ENCODE measurements at places on chromosomes 3 and 15. TPM values are rescaled to one million over a fixed set of nuclear protein-coding genes. Genes with fewer than 3 reads are reported as not detected.

ZFAND6 gene
- total RNA-seq: 77.9 TPM

PP2D1 gene
- total RNA-seq: not detected

- peaks cover 36% of the 10 kb centered on the region for H3K4me1 ChIP-seq
- H3K36me3 ChIP-seq: no peaks in the 10 kb centered on the region
- H3K27me3 ChIP-seq: no peaks in the 10 kb centered on the region
- H3K4me3 ChIP-seq: no peak overlapping the region
Observed at GRCh38 chr3:11480663-11481298, 162.9 kb downstream of the VGLL4 start.

- H3K4me1 ChIP-seq: no peaks in the 10 kb centered on the region
- no peaks in the 10 kb centered on the region for H3K27me3 ChIP-seq
- no peak overlapping the region for H3K4me3 ChIP-seq
- H3K27ac ChIP-seq: no peak overlapping the region
Observed at GRCh38 chr3:36193448-36193847, 186.9 kb upstream of the STAC start.

GRCh38 chr3:179473565-179473964 is 22.3 kb upstream of the GNB4 start:
- no peak overlapping the region for H3K27ac ChIP-seq
- DNase-seq: no peak
- H3K36me3 ChIP-seq: no peaks in the 10 kb centered on the region

DNA sequence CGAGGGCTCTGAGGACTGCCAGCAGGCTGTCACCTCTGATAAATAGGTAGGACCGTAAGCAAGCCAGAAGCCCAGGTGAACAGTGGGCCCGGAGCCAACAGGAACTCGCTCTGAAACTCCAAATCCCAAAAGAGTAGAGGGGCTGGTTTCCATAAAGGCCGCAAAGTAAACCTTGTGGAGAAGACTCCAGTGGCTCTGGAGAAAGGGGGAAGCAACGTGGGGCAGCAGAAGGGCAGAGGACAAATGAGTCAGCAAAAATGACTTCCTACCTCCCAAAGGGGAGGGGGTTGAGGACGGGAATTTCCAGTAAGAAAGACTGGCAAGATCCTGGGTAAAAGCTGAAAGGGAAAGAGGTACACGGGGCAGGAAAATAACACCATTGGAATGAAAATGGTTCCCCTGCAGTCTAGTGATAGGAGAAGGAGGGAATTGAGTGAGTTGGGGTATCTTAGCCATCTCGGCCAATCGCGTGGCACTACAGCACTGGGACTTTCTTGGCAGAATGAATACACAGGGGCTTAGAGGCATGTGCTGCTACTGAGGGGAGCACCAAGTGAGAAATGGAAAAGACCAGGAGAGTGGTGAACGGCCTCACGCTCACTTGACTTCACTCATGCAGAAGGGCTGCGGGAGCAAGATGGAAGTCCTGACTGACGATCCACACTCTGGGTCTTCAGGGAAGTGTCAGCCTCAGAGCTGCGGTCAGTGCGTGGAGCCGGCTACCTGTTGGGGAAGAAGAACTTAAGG is 33.2 kb downstream of the BMF start:
- no peaks in the 10 kb centered on the region for H3K36me3 ChIP-seq
- H3K27ac ChIP-seq: no peak overlapping the region
- H3K4me3 ChIP-seq: no peak overlapping the region
- no peaks in the 10 kb centered on the region for H3K27me3 ChIP-seq
